ENCODE measurements at places on chromosomes 6 and 20.

- no peak for DNase-seq
These were observed 102.2 kb downstream of the DCDC2 start for GRCh38 chr6:24255676-24256075.

- no peak for DNase-seq
These were observed 36.2 kb downstream of the PXDC1 start for GRCh38 chr6:3715285-3715684.

DNA sequence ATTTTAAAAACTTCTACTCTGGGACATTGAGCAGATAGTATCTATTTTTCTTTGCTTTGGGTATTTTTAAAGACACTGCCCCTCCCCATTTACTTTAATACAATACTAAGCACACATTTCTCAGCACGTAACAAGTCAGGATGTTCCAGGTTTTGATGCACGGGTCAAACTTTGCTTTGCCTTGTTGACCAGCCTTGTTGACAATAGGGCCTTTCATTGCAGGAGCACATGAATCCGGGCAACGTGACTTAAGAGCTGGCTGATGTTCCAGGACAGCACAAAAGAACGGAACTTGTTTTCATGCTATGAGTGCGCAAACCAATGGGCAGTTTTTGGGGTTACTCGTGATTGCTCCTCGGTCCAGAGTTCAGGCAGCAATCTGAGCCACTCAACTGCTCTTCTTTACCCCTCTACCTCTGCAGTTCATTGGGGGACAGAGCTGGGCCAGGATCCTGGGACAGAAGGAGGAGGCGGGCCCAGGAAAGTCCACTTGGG, 78.6 kb upstream of the SLC22A16 start:
- no peak for DNase-seq

DNA sequence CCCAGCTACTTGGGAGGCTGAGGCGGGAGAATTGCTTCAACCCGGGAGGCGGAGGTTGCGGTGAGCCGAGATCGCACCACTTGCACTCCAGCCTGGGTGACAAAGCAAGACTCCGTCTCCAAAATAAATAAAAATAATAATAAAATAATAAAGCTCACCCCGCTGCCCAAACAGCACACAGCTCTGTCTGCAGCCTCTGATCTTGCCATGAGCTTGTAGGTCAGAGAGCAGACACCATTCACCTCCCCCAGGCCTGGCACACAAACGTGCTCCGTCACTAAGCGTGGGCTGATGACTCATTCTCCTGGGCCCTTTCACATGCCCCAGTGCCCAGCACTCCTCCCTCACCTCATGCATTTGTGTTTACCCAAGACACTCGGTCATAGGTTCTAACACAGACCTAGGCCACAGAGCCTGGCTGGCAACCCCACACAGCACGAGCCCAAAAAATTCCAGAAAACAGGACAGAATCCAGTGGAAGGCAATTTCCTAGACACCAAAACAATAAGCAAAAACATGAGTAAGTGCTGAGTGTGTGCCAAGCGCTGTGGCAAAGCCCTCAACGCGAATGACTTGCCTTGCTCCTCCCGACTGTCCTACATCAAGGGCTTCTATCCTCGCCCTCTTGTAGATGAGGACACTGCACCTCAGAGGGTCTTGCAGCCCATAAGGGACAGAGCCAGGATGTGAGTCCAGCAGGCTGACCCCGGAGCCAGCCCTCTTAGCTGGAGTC, 18.0 kb downstream of the ATP9A start:
- no peak for DNase-seq

GRCh38 chr20:38063911-38064530, 30.5 kb downstream of the RPRD1B start:
- no peak for DNase-seq

- DNase-seq = no peak
These were observed 28.1 kb upstream of the OLIG3 start for GRCh38 chr6:137522198-137522798.

GRCh38 chr6:134240665-134241431, 77.1 kb downstream of the SGK1 start:
- peak; percentile 94 for DNase-seq

GRCh38 chr6:2147766-2148448, 97.5 kb downstream of the GMDS start:
- no peak for DNase-seq

- no peak for DNase-seq
These were observed 60.6 kb downstream of the TOX2 start for GRCh38 chr20:43975096-43975768.

DNA sequence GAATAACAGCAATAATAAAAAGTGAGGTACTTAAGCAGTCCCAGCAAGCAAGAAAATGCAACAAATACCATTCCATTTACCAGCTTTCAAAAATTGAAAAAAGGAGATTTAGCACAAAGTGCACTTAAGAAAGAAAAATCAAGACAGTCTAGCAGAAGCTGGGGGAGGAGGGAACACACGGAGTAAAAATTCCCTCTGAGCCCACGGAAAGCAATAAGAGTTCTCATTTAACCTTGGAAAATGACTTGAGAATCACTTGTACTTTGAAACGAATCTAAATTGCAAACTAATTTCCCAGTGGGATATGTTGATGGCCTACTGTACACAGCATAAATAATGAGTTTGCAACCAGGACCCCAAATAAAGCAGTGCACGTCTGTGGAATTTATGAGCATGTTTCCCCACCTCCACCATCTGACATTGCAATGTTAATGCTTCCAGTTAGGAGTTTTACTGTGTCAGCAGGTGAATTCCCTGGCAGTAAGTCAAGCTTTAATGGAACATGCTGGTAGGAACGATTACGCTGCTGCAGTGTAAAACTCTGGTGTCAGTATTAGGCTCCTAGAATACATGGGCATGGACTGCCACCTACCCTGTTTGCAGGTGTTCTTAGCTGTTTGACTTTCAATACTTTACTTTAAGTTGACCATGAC, 386.8 kb downstream of the HDGFL1 start:
- no peak for DNase-seq

DNA sequence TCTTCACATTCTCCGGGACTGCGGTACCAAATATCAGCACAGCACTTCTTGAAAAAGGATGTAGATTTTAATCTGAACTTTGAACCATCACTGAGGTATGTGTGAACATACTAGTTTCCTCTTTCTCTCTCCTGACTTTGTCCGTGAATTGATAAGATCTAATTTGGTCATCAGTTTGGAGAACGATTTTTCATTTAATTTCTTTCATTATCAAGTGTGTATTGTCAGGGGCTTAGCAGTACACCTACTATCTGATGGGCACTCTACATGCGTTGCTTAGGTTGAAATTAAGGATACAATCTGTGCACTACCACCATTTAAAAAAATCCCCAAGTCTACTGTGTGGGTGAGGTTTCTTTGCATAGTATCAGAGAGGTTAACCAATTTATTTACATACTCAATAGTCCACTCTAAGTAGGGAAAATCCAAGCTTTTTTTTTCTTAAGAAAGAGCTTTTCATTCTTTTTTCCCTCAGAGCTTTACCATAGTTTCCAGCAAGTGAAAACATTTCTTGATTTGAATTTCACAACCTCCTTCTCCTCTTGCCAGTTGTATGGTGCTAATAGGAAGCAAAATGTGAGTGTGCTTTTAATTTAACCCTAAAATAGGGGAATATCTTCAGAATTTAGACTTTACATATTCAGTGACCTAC, 105.4 kb upstream of the ESR1 start:
- DNase-seq = no peak

GRCh38 chr6:116511424-116512110, at the start of gene CALHM5:
Gene CALHM5, plus strand, starts transcription at chr6:116511639. Its CDS starts 58 bp downstream, at chr6:116511697.
- DNase-seq = peak; percentile 11

DNA sequence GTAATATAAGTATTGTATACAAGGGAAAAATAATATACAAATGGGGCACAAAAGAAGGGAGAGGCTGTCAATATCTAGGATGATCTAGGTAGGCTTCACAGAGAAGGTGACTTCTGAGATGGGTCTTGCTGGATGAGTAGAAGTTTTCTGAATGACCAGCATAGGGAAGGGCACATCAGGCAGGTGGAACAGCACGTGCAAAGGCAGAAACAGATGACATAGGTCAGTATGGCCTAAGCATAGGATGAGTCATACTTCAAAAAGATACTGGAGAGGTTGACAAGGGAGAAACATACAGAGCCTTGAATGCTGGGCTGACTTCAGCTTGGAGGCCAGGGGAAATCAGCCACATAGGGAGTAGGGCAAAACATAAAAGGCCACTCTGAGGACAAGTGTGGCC, 31.9 kb upstream of the SIRPA start:
- DNase-seq = no peak

DNA sequence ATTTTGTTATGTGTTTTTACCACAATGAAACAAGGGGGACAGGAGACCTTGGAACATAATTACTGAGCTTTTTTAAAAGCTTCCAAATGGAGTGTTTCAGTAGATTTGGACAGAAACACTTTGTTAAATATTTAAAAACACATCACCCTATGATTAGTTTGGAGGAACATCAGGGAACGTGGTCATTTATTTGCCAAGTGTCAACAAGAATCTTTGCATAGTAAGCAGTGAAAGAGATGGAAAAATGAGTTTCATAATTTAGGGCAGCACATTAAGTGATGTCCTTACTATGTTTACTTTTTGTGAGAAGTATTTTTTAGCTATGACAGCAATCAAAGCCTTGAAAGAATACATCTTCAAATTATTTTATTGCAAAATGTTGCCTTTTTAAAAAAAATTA, 82.6 kb downstream of the PROKR2 start:
- DNase-seq = no peak

DNA sequence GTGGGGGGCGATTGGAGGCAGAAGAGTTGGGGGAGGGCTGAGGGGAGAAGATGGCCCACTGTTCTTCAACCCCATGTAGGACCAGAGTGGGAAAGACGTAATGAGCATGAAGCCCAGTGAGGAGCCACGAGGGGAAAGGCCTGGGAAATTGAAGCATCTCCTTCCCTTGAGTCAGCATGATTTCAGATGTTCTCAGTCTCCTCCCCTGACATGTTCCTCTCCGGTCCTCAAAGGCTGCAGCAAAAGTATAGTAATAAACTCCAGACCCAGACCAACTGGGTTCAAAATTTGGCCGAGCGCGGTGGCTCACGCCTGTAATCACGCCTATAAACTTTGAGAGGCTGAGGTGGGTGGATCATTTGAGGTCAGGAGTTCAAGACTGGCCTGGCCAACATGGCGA, 1.9 kb upstream of the NFKBIE start:
- no peak for DNase-seq

DNA sequence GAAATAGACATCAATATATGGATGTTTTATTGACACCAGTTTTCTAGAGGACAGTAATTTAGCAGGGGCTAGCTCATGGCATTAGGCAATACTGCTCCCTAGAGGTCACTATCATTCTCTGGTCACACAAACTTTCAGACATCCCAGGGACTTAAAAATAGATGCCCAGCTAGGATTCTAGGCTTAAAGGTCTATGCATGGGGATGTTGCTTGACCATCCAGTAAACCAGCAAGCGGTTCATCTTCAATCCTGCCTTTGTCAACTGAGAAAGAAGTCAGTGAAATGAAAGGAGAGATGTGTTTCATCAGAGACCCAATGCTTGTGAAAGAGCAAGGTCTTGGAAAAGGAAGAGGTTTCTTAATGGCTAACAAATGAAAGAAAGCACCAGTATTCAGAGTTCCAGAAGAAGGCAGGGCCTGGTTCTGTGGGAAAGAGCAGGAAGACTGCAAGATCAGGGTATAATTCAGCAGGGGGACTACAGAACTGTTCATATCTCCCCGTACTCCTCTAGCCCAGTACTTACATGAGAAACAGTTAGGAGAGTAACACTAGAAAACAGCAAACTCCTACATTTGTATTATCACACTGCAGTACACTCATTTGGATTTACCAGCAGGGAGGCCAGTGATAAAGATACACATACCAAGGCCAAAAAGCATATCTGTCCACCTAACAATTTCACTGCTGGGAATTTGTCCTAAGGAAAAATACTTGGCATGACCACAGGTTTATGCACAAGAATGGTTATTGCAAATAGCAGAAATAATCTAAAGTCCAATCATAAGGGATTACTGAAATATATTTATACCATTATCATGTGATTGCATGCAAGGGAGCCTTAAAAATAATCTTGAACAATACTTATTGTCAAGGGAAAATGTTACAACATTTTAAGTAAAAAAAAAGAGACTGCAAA, 151.4 kb upstream of the LAMA2 start:
- DNase-seq = peak; percentile 23

GRCh38 chr6:2863901-2864300, 22.2 kb upstream of the SERPINB1 start:
- no peak for DNase-seq

GRCh38 chr20:33445881-33446625, 2.5 kb upstream of the SNTA1 start:
- no peak for DNase-seq

DNA sequence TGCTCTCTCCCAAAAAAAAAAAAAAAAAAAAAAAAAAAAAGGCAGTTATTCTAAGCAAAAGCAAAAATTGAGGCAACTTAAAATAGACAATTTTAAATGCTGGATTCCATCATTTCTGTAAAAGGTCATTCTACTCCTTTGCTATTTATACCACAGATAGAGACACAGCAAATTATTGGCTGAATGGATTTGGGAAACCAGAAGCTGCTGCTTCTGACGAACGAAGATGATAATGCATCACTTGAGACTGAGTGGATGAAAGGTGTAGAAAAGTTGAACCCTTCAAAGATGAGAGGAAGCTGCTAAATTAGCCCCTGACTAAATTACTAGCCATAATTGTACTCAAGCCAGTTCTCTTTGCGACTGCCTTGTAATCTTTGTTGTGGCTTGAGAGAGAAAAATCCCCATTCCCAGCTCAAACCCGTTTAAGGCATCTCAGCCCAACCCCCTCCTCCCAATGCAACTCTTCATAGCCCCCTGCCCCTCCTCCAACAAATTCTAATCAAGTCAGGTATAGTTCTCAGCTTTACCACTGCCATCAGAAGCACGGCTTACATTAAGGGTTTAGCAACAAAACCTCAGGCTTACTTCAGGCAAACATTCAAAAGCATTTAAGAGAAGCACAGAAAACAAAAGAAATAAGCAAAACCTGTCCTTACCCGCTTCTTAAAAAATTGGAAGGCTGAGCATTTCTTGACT, 1.0 kb downstream of the SGK1 start:
- no peak for DNase-seq

DNA sequence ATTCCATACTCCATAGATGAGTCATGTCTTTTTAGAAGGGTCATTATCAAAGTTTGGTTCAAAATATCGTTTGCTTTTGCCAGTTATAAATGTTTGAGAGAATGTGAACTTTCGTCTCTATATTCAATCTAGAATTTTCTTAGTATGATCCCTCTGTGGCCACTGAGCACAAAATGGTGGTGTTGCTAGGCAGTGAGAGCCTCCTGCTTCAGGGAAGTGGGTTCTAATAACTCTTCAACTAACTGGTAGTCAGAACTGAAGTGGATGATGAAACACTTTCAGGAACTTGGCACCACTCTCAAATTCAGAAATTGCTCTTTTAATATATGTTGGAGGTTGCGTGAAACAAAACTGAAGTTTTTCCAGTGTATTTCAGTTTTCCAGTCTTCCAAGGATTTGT, 125.0 kb upstream of the DOK5 start:
- DNase-seq = no peak

- DNase-seq = no peak
These were observed 70.9 kb downstream of the MAN1A1 start for GRCh38 chr6:119278625-119279024.

- peak; percentile 45 for DNase-seq
These were observed 9.5 kb downstream of the OVOL2 start for GRCh38 chr20:18048176-18048575.
